ENCODE measurements at places on chromosomes 1 and 21.

DNA sequence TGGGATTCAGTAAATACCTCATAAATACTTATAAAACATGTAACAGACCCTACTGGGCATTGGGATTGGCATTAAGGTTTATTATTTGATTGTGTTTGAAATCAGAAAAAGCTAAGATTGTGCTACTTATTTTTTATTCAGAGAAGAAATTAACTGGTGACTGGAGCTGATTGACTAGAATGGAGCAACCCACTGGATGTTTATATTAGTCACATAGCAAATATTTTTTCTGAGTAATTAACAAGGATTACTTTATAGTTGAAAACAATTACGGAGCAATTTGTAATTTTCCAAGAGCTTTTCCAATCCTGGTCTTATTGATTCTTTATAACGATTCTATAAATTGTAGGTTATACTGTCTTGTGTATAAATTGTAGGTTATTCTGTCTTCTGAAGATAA, 208.7 kb downstream of the HLX start:
- no peak for DNase-seq

- DNase-seq = no peak
Observed at GRCh38 chr1:208475951-208476845, 232.0 kb upstream of the PLXNA2 start.

- no peak for DNase-seq
Observed at GRCh38 chr1:167862432-167863076, 51.4 kb downstream of the ADCY10 start.

DNA sequence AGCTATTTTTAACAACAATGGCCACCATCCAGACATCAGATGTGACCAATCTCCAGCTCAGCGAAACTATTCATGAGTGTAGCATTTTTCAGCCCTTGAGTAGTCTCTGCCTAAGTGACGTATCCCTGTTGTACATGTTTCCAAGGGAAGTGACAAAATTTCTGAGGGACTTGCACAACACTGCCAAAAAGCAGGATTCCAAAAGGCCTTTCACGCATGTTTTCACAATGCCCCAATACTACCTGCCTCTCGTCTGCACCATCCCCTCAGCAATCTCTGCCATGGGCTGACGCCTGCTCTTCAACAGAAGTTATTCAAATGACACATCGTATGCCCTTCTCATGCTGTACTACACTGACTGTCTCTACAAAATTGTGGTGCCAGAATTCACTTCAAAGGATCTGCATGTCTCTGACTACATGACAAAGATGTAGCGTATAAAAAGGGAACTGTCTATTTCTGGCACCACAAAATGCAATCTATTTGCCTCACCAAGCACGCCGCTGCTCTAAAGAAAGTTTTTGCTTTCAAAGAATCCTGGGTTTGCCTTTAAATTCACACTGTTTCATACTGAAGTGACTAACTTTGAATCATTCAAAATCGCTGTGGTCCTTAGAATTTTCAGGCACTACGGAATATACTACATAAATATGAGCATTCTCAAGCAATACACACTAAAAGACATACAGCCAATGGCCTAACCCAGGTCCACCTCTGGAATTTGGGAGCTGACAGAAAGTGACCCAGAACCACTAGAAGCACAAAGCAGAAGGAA, 32.9 kb downstream of the JAK1 start:
- peak; percentile 47 for DNase-seq

- no peak for DNase-seq
Observed at GRCh38 chr1:210687582-210688279, 359.0 kb downstream of the HHAT start.

GRCh38 chr1:20389571-20389970, 96.4 kb downstream of the CAMK2N1 start:
- DNase-seq = no peak

GRCh38 chr1:82152356-82153271, 351.9 kb downstream of the ADGRL2 start:
- DNase-seq = no peak

GRCh38 chr1:163875200-163875926, 553.6 kb downstream of the NUF2 start:
- DNase-seq = no peak

DNA sequence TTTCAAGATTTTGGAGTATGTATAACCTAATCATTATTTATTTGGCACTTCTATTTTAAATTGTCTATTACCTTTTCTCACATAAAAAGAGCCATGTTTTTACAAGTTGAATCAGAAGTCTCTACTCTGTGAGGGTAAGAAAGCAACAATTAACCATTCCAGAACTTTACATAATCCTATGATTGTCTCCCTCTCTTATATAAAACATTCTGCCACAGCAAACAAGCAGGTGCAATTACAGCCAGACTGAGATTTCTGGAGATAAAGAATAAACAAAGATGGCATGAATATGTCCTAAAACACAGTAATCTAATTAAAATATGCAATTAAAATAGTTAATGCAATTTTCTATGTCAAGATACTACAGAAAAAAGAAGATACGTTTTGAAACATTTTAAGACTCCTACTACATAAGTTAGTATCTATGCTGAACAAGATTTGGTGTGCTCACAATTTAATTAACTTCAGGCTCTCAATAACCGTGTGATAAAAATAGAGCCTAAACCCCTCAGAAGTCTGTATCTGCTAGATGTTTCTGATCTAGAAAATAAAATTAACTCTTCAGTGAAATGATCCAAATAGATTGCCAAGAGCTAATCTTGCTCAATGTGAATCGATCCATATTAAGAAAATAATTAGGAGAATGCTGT, 13.7 kb upstream of the TMPRSS15 start:
- no peak for DNase-seq

DNA sequence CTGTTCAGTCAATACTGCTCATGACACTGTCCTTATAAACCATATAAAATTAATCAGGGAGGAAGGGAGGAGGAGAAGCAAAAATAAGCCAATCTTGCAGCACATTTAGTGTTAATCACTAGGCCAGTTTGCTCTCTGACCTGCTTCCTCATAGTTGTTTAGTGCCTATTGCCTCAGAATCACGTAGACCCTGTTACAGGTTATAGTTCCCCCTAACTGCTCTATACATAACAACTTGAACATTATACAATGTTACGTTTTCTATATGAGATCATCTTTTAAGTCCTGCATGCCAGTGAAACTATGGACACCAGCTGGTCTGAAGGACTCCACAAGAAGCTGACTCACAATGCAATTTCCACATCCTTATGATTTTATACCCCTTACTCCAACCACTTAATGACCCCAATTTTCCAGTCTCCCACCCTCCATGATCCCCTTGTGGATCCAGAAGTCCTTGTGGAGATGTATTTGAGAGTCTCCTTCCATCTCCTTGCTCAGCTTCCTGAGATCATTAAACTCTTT, 34.9 kb upstream of the TACSTD2 start:
- no peak for DNase-seq

DNA sequence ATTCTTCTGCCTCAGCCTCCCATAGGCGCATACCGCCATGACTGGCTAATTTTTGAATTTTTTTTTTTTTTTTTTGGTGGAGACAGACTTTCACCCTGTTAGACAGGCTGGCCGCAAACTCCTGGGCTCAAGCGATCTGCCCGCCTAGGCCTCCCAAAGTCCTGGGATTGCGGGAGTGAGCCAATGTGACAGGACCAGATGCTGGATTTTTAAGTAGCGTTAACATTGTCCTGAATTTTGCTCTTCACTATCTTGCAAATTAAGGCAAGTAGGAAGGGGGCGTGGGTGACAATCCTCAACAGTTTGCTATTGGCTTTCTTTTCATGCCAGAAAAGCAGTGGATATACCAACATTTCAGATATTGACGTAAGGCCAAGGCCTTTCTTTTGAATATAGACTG, 49.7 kb upstream of the TSNAX start:
- no peak for DNase-seq

GRCh38 chr1:51175278-51175677, 60.8 kb upstream of the RNF11 start:
- no peak for DNase-seq

DNA sequence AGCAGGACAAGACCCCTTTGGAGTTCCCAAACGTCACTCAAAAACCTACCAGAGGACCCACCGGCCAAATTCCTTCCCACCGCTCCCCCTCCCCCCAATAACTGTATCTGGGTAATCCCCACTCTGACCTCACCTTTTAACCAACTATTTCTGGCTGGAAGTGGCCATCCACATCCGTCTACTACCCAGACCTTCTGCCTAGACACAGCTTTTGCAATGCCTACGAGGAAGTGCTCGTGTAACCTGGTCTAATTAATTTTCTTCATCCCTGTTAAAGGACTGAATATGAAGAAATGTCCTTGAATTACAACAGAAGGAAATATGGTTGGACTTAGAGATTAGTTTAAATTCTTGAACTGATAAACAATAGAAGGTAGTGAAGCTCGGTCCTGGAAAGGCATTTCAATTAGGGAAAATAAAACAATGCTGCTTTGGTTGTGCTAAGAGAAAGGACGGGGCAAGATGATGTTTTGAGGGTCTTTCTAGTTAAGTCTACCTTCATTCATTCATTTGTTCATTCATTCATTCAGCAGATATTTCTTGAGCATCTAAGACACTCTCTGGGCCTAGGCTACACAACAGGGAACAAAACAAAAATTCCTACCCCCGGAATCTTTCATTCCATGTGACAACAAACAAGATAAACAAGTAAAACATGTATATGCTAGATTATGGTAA, 18.8 kb downstream of the AVPR1B start:
- DNase-seq = no peak

GRCh38 chr1:225484657-225485214, 56.9 kb upstream of the LBR start:
- no peak for DNase-seq
